ENCODE measurements at places on chromosomes 7 and 10. TPM values are rescaled to one million over a fixed set of nuclear protein-coding genes. Genes with fewer than 3 reads are reported as not detected.

PKD1L1 gene
- total RNA-seq = 0.15 TPM

GNGT1 gene
- not detected for total RNA-seq

CAV2 gene
- total RNA-seq = 170 TPM

SRRT gene
- 146 TPM for total RNA-seq

PPP3CB gene
- total RNA-seq = 17.1 TPM

DPY19L1 gene
- total RNA-seq = 40.9 TPM

MYH16 gene
- 0.56 TPM for total RNA-seq

SERPINE1 gene
- total RNA-seq = 1,104 TPM

SMKR1 gene
- total RNA-seq = 11.8 TPM

DOCK4 gene
- 5.0 TPM for total RNA-seq

CUBN gene
- total RNA-seq = 0.06 TPM

WNT2 gene
- not detected for total RNA-seq

P4HA1 gene
- 19.0 TPM for total RNA-seq

CDC14C gene
- total RNA-seq = not detected

CCDC3 gene
- total RNA-seq = 1.2 TPM

SPRN gene
- total RNA-seq = 0.25 TPM

MYO1G gene
- 0.14 TPM for total RNA-seq

TFR2 gene
- total RNA-seq = 2.4 TPM

CYP3A7 gene
- total RNA-seq = not detected

PURB gene
- total RNA-seq = 11.2 TPM

TRIP6 gene
- 57.2 TPM for total RNA-seq

PILRA gene
- total RNA-seq = 3.8 TPM

NEURL1 gene
- total RNA-seq = 0.20 TPM

RSU1 gene
- total RNA-seq = 82.7 TPM

Data from A549 treated with CORT108297 at 1 μM for 4 hours (cell line).